ENCODE measurements at places on chromosomes 5 and 9.

- peak; percentile 89 for DNase-seq
Measured at GRCh38 chr9:129884220-129885017, 49.2 kb downstream of the USP20 start.

GRCh38 chr5:72123764-72124376, 16.6 kb downstream of the MAP1B start:
- DNase-seq, result no peak

DNA sequence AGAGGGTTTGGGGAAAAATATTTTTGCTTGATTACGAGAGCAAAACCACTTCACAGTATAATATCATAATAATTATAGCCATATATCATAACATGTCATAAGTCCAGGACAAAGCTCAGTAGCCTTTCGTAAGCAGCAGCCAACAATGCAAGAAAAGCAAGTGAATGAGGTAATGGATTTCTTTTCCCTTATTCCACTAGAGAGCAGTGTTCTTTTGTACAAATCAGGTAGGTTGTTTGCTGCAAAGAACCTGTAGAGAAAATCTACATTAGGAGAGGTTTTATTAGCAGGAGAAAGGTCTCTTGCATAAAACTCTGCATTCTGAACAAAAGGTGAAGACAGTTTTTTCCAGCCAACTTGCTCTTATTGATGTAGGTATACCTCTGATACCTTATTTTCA, 1033.4 kb downstream of the TLE4 start:
- no peak for DNase-seq

- DNase-seq, result no peak
Measured at GRCh38 chr5:77449277-77449676, 42.8 kb downstream of the WDR41 start.

DNA sequence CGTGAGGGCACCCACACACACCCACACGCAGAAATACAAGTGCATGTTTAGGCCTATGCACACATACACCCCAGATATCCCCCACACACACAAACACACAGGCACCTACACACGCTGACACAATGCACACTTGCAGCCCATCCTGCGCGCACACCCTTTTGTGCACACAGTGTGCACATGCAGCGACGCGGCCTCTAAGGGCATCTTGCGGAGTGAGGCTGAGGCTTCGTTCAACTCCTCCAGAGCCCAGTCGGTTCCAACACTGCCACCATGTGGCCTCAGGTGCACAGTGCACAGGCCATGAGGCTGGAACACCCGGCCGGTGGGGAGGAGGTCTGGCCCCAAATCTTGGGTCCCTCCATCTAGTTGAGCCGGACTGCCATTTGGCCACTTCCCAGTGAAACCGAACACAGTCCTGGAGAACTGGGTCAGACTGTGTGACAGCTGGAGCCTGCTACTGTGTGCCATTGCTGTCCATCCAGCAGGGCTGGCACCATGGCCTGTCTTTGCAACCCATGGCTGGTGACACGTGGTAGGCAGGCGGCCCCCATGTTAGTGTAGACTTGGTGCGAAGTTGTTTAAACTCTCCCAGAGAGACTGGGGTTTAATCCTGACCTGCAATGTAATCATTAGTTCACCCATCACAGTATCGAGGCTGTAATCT, 97.7 kb upstream of the MVB12B start:
- DNase-seq, result peak; percentile 42

- DNase-seq, result no peak
Measured at GRCh38 chr9:73009649-73010288, 56.9 kb upstream of the ALDH1A1 start.

DNA sequence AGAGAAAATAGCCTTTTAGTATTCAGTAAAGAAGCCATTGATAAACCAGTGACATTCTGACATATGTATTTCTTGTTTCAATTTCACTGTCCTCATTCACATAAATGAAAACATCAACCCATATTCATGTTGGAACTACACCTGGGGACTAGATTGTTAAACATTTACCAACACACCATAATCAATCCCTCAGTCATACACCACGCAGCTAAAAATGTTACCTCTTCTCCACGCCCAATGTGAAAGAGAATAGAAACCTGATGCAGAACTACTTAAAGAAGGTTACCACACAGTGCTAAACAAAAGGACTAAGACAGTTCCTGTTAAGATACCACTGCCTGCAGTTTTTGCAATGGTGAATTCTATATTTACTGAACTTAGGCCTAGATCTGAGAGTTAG, 518.9 kb downstream of the PRELID2 start:
- DNase-seq, result no peak

GRCh38 chr5:152462021-152462721, 57.1 kb upstream of the NMUR2 start:
- no peak for DNase-seq

- no peak for DNase-seq
Measured at GRCh38 chr5:72818866-72819534, 2.5 kb downstream of the TNPO1 start.

DNA sequence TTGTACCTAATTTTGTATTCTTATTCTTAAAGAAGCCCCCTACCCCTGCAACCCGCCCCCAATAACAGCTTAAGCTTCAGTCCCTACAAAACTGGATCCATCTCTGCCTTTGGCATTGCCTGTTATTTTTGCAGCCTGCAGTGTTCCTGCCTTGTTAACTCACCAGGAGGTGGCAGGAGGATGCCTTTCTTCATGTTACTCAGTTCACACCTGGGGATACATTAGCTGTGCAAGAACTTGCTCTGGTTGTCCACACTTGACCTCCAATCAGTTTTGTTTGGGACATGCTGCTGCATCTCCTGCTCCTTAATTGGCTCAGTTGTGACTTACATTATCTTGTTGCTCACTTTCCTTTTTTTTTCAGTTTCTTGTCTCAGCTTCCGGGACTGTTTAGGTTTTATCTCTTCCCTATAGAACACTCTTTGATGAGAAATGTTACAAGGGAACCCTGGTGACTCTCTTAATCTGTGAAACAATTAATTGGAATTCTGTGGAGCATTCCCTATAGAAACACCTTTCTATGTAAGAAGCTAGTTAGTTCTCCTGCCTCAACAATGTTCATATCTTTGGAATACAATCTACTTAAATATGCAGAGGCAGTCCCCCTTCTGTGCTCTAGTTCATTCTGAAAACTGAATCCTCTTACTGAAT, 467.7 kb upstream of the ACO1 start:
- DNase-seq, result no peak

- DNase-seq, result no peak
Measured at GRCh38 chr5:16914108-16914435, 22.0 kb downstream of the MYO10 start.

DNA sequence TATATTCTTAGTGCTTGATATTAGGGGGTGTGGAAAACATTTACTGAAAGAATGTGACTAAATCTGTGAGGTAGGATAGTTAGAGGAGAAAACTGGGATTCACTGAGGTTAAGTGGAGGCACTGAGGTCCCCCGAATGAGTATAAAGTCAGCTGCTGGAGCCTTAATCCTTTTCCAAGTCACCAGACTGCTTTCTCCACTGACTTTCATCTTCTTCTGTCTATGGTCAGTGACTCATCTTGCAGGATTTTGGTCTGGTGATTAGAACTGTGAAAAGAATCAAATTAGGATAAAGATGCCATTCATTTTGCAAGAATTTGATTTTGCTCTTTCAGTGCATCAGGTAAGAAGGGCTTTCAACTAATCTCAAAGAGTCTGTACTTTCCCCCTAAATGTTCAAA, 89.3 kb upstream of the ALDH1A1 start:
- DNase-seq, result no peak

- DNase-seq, result no peak
Measured at GRCh38 chr5:120848883-120849282, 384.8 kb downstream of the PRR16 start.

DNA sequence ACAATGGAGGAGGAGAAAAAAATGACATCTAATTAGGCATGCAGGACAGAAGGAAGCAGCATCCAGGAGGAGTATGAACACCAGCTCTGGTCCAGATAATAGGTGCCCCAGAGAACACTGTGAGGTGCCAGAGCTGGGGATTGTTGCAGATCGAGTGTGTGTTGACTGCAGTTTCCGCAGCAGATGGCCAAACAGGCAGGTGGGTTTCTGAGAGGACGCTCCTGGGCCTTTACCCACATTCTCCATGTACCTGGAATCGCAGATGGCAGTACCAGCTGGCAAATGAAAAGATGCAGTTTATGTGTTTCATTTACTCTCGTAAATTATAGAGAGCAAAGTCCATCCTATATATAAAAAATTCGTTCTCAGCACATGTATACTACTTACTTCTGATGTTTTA, 182.2 kb upstream of the ISL1 start:
- no peak for DNase-seq

DNA sequence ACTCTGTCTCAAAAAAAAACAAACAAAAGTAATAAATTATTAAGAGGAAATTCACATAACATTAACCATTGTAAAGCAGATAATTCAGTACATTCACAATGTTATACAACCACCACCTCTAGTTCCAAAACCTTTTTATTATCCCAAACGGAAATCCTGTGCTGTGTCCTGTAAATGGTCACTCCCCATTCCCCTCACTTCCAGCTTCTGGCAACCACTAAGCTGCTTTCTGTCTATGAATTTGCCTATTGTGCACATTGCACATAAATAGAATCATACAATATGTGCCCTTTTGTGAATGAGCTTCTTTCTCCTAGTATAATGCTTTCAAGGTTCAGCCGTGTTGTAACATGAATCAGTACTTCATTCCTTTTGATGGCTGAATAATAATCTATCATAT, 20.8 kb downstream of the C9orf152 start:
- DNase-seq, result no peak

DNA sequence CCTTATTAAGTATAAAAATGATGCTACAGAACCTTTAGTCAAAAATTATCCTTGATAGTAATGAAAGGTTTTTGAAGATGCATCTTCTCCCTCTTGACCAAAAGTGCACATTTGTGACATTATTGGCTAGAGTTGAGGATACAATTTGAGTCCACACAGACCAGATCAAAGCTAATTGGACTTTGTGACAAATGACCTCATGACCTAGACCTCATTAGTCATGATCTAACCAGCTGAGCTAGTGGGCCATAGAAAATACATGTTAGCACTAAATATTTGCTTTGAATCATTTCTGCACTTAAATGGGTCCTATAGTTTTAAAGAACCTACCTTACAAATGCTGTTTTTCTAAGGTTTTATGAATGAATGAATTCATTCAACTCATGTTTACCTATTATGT, 182.1 kb downstream of the RFX3 start:
- no peak for DNase-seq

DNA sequence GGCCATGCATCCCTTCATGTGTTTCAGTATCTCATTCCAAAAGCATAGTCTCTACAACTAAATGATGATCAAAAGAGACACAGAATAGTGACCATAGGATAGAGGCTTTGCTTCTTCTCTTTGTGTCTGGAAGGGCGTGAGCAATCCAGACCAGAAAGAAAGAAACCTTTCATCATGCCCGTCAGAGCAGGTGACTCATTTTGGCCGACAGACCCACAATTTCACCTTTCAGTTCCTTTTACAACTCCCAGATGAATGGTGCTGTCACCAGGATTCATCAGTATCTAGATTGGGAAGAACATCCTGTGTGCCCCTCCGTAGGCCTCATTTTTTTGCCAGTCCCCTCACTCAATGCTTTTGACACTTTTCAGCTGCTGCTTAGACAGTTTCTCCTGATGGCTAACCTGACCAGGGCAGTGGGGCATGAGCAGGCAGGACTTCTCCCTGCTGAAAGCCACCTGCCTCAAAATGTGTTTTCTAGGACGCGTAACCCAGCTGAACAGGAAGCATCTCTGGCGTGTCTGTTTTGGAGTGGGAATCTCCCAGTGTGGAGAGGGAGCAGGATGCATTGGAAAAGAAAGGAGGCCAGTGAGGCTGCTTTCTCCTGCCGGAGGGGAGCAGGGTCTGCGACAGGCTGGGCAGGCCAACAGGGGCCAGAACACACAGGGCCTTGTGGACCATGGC, 21.2 kb downstream of the ABLIM3 start:
- no peak for DNase-seq

DNA sequence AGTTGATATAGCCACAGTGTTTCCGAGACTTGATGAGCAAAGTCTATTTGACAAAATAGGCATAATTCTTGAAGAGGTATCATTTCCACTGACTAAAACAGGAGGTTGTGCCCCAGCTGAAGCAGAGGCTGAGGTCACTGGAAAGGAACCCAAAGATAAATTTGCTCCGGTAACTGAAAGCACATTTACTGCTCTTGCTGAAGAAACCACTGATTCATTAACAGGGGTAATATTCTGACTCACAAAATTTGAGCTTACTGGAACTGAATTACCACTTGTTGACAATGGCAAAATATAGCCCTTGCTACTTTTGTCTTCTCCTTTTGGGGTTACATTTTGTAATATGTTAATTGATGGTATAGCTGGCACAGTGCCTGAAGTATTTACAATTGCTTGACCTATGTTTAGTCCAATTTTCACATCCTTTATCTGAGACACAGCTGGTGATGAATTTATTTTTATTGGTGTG, 30.2 kb downstream of the MLANA start:
- DNase-seq, result no peak

DNA sequence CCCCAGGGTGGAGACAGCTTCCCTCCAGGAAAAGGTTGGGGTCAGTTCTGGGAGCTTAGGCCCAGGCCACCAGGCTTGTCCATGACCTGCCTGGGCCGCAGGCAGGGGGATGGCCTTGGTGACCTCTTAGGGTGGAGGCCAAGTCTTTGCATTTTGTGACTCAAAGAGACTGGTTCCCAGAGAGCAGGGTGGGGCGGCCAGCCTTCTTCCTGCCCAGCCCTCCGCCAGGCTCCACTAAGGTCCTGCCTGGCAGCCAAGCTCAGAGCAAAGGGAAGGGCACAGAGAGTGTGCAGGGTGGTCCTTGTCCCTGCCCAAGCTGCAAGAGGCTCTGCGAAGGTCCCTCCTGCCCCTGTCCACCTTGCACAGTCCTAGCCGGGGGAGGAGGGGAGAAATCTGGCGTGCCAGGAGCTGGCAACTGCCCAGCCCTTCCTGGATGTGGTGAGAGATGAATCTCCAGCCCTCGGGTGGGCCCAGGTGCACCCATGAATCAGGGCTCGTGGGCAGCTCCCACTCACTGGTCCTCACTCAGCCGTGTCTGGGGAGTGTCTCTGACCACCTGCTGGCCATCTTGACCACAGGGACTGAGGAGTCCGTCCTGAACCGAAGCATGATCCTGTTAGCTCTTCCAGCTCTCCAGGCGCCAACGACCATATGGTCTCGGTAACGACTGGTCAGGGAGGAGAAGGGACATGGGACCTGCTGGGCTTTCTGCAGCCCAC, 2.3 kb upstream of the PTGDS start:
- no peak for DNase-seq
